ENCODE measurements at places on chromosomes 2 and 18.

GRCh38 chr2:32278478-32278853 is 762 bp downstream of the YIPF4 start:
- no peak for DNase-seq

GRCh38 chr18:78736015-78736690 is 243.5 kb upstream of the SALL3 start:
- no peak for DNase-seq

DNA sequence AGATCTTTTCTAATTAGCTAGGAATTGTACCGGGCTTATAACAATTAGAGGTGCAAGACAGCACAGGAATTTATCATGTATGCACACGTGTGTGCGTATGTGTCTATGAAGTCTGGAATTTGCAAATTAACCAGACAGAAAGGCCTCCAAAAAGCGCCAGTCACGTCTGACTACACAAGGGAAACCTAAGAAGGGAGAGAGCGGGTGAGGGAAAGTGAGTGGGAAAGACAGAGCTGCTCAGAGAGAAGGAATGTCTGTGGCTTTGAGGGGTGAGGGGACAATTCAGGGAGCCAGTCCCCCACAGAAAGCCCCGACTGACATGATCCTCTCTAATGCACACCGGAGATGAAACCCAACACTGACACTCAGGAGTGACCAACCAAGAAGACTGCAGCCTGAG is 197.7 kb upstream of the SH3BP4 start:
- no peak for DNase-seq

DNA sequence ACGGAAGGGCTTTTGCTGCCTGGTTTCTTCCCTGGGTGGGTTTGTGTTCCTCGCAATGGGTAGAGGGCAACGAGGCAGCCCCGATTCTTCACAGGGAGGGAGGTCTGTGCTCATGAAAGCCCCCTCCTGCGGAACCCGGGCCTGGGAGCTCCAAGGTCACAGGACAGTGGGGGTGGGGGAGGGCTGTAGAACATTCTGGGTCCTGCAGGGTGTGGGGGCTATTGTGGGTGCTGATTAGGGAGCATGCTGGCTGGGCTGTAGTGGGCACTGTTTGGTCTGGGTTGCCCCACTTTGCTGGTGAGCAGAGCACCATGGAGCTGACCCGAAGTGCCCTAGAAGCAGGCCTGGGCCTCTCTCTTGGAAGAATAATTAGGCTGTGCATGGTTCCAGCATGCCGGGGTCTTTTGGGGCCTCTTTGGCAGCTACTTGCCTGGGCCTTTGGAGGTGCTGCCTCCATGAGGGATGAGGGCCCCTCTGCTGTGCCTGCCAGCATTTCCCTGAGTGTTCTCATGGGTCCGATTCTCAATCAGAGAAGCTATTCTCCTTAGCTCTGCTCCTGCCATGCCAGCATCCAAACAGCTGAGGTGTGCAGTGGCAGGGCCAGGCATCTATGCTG is 232.2 kb upstream of the HS6ST1 start:
- DNase-seq, result no peak

DNA sequence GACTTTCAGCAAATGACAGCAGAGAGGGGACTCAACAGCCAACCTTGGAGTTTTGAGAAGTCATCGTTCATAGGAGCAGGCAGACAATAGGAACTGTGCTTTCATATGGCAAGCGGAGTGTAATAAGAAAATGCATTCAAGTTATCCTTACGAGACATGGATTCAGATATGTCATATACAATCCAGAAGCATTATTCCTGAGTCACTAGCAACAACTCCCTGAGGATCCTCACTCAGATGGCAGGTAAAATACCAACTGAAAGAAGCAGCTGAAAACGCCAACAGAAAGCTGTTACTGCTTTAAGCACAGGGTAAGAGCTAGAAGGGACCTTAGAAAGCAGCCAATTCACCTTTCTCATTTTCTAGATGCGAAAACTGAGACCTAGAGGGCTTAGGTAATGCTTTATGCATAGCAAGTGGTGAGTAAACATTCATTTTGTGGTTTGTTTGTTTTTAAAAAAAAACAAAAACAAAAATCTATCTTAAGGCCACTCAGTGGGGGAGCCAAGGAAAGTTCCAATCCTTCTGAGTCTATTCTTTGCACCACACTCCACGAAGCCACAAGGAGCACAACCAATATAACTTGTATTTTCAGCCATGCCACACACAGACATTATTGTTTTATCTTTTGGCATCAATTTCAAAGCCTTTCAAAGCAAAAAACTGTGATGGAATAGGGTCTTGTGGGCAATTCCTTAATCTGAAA is 89.1 kb upstream of the RIOK3 start:
- no peak for DNase-seq

DNA sequence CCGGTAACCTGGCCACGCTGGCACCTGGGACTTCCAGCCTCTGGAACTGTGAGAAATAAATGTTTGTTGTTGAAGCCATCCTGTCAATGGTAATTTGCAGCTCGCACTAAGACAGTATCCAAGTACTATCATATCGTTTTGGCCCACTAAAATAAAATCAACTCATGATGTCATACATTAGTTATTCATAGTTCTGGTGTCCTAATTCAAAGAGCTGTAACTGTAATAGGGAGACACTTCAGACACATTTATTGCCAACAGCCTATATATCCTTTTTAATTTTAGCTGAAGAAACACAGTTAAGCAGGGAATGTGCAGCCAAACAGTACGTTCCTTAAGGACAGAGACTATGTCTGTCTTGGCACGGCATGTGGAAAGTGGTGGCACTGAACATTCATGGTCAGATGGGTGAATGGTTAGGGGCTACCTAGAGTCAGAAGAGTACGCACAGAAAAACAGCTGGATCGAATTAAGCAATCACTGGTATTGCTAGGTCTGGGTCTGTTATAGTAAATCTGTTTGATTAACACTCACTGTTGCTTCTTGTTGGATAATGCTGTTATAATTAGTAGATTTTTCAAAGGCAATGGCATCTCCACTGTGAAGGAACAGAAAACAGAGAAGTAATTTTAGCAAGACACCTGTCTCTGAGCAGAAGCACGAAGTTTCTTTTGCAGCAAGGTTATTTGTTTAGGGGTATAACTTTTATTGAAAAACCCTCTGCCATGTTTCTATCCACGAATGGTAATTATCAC is 41.3 kb upstream of the CREG2 start:
- DNase-seq, result no peak

DNA sequence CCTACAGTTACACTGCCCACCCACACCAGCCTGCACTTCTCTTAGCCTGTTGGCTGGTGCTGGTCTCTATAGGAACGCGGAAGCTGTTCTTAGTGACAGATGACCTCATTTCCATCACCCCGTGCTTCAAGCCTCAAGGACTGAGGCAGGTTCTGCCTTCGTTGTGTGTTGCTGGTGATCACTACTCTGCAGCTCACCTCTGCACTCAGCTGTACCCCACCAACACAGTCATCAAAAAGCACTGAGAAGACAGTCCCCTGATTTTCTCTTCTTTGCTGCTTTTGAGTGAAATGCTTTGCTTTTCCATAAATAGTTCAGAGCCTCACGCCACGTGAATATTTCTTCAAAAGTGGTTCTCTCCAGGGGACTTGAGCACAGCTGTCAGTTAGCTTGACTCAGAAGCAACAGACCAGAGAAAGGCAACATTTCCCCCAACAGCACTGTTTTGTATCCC is 225.7 kb upstream of the CCDC150 start:
- no peak for DNase-seq

DNA sequence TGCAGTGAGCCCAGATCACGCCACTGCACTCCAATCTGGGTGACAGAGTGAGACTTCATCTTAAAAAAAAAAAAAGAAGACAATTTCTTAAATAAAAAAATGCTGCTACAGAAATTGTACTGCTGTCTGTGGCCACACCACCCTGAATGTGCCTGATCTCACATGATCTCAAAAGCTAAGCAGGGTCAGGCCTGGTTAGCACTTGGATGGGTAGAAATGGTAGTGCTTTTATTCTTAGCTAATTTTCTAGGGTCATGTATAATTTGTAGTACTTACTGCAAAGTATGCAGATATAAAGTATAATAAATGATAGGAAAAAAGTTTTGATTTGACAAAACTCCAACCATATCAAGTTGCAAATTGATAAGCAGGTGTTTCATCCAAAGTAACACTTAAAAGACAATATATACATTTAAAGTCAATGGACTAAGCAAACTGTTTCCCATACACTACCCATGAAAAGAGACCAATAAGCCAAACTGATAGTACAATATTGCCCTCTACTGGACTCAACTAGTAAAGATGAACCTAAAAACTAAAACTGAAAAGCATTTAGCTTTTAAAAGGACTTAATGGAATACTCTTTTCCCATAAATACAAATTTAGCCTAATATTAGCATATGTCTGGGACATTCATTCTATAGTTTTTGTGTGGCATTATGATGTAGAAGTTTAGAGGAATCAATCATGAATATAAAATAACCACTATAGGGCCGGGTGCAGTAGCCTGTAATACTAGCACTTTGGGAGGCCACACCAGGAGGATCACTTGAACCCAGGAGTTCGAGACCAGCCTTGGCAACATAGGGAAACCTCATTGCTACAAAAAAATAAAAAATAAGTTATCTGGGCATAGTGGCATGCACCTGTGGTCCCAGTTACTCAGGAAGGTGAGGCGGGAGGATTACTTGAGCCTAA is 18.6 kb upstream of the PEX13 start:
- DNase-seq, result peak; percentile 56

DNA sequence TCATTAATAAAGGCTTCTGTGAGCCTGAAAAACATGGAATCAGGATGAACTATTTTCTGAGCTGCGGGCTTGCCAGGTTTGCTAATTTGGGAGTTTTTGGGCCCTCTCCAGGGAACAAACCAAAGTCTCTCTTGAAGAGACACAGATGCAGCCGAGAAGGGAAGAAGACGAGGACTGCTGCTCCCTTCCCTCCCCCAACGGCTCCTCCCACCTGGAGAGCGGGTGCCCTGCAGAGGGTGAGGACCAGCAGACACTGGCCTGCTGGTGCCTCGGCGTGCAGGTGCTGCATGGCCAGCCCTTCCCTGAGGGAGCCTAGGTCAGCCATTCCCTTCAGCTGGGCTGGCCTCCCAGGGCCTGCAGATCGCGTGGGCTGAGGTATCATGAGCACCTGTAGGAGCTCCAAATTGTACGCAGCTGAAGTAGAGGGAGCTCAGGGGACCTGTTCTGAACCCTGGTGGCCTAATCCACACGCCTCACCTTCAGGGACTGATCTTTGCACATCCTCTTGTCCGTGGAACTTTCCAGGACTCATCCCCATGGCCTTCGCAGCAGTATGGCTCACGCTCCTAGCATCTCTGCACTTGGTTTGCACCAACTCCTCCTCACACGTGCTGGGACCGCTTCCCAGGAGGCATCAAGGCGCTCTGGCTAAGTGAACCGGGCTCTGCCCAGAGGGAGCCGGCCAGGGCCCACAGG is 19.5 kb downstream of the EMX1 start:
- no peak for DNase-seq

DNA sequence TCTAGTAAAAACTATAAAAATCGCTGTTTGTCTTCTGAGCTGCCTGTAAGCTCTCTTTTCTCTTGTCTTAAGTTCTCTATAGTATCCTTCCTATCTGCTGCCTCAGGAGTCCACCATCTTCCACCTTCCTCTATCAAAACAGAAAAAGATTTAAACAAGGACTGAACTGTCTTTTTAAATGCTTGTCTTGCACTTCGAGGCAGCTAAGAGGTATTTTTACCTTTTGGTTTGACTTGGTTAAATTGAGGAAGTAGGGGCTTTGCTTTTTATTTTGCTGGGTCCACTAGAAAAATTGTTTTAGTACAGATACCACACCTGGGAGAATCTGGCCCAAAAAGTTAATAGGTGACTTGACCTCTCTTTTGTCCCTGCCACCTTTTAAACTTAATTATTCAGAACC is 12.2 kb downstream of the SESTD1 start:
- no peak for DNase-seq

- DNase-seq, result no peak
Observed at GRCh38 chr2:96203130-96204028, 5.2 kb downstream of the STARD7 start.

DNA sequence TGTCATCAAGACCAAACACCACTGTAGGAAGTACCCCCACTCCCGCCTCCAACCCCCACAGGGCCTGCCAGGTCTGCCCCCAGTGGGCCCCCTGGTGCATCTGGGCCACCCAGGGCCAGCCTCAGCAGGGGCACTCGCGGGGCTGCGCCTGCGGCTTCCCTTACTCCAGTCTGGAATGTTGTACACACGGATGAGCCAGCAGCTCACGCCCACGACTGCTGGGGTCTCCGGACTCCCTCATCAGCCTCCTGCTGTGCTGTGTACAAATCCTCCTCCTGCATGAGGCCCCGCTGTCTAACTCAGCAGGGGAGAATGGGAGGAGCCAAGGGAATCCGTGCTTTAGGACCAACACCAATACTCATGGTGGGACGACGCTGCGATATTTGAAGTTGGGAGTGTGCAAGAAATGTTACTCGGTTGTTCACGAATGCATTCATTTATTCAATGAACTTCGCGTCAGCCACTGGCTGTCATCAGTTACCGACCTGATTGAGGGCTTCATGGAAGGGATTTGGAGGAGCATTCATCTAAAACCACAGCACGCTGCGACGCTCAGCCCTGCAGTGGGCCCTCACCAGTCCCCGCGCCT is 654 bp upstream of the ASB1 start:
- DNase-seq, result peak; percentile 21

DNA sequence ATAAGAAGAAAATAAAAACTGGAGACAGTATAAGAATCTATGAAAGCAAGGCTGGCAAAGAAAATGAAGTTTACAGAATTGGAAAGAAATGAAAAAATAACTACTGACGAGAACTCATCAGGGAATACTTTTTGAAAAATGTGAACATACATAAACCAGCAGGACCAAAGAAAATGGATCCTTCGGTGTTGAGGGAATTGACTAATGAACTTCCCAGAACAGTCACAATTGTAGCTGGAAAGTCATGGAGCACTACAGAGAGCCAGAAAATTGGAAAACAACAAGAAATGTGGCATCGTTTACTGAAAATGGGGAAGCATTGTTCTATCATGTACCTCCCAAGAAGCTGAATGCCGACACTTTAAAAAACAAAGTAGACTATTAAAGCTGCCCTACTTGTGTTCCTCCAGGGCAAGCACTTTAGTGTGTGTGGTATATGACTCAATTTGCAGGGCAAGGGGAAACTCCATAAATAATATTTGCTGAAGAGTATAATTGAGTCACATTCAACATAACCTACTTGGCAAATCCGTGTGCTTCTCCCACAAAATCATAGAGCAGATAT is 1221.6 kb upstream of the NRXN1 start:
- no peak for DNase-seq

DNA sequence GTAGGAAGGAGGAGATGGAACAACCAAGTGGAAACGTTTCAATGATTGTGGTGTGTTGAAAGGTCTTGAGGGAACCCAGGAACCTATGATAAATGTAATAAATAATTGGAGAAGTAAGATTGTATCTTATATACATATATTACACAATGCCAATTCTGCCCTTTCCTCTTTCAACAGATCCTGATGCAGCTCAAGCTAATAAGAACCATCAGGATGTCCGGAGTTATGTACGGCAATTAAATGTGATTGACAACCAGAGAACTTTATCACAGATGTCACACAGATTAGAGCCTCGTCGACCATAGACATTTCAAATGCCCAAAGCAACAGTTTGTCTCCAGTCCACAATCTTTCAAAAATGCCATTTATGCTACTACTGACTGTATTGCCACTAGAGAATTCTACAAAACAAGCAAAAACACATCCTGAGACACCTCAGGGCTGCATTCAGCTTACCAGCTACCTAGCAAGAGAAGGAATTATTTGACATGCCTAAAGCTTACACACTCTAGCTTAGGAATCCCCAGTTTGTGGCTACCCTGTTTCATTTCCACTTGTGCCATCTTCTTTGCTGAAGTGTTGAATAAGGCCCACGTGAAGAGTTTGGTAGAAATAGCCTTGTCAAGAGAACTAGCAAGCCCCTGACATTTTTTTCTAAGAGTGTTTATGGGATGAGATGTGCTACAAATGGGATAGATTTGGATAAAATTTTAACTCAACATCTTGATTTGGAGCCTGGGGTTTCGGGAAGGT is 24.0 kb upstream of the MAP3K20 start:
- no peak for DNase-seq
